Renal cortical epithelial cell (primary cell): ENCODE measurements at places on chromosomes 16 and 17. TPM values are rescaled to one million over a fixed set of nuclear protein-coding genes. Genes with fewer than 3 reads are reported as not detected.

GRCh38 chr17:73284906-73285602 lies 23.4 kb upstream of the CPSF4L start:
- no peak for DNase-seq

- no peak for DNase-seq
Observed at GRCh38 chr16:85136213-85136701, 24.0 kb upstream of the CIBAR2 start.

- no peak for DNase-seq
Observed at GRCh38 chr17:9079461-9080103, 58.3 kb downstream of the NTN1 start.

GRCh38 chr17:29682054-29682453 lies 59.3 kb upstream of the CORO6 start:
- no peak for DNase-seq

- no peak for DNase-seq
Observed at GRCh38 chr17:71089431-71089830, 920.1 kb downstream of the KCNJ2 start.

GRCh38 chr17:56146534-56146933 lies 6.7 kb upstream of the ANKFN1 start:
- no peak for DNase-seq

GRCh38 chr16:1189455-1189854 lies 35.6 kb downstream of the TPSG1 start:
- DNase-seq: no peak

DNA sequence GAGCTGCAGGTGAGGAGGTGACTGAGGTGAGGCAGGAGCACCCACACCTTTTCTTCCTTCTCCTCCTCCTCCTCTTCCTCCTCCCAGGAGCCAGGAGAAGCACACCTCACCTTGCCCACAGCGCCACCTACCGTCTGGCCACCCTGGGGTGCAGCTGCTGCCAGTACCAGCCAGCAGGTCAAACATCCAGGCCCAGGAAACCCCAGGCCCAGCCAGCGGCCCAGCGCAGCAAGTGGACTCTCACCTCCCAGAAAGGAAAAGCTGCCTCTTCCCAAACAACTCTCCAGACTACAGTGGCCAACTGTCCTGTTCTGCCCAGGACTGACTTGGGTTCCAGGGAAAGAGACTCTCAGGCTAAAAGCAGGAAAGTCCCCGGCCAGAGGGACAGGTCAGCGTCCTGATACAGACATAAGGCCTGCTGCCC lies 22.7 kb downstream of the PEMT start:
- DNase-seq: no peak

DNA sequence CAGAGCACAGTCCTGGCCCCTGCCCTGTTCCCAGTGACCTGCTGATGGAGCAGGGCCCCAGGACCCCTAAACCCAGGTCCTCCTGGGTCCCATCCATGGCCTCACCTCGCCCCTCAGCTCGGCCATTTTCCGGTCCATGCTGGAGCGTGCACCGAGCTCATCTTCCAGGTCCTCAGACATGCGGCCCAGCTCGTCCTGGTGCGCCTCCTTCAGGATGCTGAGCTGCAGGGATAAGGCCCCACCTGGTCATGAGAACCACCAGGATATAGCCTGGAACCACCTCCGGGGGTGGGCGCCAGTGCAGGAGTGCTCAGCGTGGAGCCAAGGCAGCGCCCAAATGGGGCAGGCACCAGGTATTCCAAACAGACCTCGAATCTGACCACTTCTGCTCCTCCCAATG lies 17.9 kb downstream of the CCDC102A start:
- DNase-seq: no peak

- DNase-seq: peak; percentile 98
Observed at GRCh38 chr17:59845595-59846393, 46.9 kb downstream of the TUBD1 start.

DNA sequence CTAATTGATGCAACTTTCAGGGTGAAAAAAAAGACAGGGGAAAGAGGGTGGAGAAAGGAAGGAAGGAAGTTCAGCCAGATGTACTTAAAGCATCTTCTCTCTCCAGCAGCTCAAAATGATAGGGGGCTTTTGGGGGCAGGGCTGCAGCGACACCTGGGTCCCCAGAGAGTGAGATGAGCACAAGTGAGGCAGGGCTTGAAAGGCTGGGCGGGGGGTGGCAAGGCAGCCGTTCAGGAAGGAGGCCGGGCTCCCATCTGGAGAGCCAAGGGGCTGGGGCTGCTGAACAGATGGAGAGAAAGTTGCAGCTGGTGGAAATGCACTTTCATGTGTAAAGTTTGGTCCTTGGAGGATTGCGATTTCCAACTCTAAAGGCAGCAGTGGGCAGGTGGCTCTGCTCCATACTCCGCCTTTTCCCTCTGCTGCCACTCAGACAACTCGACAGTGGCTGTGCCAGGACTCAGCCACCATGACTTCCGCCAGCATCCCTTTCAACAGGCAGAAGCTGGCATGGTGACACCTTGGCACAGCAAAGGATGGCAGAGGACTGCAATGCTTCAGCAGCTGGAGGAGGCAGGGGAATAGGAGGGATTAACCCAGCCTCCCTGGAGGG lies 7.7 kb downstream of the SLC35B1 start:
- no peak for DNase-seq

- no peak for DNase-seq
Observed at GRCh38 chr16:77788181-77789084, at the start of gene VAT1L. Gene VAT1L (plus strand): TSS chr16:77788564. CDS start chr16:77788683, 119 bp downstream.

DNA sequence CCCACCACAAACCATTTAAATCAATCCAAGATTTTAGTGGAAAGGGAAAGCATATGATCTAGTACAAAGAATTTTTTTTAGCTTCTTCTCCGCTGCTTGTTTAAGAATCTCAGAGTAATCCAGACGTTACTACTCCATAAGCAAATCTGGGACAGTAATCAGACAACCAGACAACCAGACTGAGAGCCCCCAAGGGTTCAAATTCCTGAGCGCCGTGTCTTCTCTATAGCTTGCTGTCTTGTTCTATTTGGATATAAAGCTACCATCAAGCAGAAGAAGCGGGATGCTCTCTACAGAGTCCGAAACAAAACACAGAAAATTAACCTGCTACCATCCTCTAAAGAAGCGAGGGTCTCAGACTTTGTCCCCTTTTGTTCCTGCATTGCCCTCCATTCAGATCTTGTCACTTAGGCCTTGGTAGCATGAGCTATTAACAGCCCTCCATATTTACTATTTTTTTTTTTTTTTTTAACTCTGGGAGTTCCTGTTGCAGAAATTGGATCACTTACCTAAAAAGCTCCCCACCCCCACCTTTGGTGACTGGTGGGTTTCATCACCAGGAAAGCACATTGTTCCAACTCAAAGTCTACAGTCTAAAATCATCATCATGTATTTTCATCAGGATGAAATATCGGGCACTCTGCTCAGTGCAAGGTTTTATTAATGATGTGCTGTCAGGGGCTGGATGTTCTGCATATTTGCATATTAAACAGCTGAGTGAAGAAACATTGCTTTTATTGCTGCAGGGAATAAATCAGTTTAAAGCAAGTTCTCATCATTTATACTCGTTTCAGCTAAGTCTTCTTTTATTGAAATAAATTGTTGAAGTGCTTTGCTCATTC lies 576.7 kb downstream of the WWOX start:
- no peak for DNase-seq

- DNase-seq: no peak
Observed at GRCh38 chr17:64413513-64413912, 22.9 kb upstream of the PECAM1 start.

GRCh38 chr17:58344791-58345157 lies 7.2 kb downstream of the SUPT4H1 start:
- no peak for DNase-seq

DNA sequence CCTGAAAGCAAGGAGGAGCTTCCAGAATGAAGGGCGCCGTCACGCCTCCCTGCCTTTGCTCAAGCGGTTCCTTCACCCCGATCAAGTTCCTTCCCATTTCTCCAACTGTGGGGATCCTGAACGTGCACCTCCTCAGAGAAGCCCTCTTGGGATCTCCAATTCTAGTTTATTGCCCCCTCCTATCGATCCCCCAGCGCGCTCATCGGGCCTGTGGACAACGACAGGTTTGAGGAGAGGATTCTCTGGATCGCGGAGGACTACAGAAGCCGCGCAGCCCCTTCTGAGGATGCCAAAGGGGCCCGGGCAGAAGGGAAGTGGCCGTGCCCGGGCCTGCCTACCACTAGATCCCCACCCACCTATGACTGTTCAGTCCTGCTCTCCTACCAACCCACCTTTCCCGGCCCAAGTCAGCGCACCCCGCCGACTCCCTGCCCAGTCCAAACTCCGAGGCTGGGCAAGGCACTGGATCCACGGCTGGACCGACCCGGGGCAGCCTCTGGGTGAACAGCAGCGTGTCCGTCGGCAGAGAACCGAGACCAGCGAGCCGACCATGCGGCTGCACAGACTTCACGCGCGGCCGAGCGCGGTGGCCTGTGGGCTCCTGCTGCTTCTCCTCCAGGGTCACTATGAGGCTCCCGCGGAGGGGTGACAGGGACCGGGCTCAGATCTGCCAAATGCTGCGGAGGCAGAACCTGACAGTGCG lies 12.8 kb upstream of the CES3 start:
- DNase-seq: no peak

DNA sequence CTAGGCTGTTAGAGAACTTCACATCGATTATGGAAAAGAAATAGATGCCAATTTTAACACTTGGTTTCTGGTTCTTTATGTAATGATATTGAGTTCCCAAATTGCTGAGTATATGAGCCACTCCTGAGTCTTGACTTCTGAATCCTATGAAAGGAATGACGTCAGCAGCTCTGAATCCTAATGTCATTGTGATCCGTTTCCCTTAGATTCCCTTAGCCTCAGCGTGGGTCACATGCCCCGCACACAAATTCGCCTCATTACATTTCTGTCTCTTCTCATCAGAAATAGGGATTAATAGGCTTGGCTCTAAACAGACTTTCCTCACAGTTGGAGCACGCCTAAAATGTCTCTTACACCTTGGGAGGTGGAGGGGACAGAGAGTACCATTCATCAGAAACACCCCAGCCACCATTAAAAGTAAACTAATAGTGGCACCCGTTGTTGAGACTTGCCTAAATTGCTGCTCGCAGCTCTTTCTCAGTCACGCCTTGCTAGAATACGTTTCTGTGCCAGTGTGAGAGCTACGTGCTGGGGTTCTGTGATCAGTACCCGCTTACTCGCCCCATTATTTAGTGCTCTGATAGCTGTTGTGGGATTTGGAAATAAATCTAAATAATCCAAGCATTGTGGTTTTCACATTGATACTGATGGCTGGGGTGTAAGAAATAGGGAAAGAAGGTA lies 7.1 kb downstream of the MRM3 start:
- no peak for DNase-seq

DNA sequence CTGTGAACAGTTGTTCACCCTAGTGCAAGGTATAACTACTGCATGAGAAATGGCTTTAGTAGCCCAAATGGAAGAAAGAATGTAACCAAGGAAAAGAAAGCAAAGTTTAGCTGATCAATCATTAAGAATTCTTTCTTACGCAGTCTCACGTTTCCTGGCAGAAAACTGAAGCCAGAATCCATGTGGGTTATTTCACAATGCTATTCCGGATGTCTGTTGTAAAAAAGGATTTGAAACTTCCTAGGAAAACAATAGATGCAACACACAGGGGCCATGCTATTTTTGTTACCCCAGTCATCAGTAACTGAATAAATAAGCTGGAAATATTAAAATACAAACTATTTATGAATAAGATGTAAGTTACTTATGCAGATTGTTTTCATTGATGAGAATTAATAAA lies 802.5 kb downstream of the CDH8 start:
- DNase-seq: no peak

- DNase-seq: peak; percentile 37
Observed at GRCh38 chr17:30379903-30380381, 1.2 kb downstream of the CPD start.

- DNase-seq: no peak
Observed at GRCh38 chr17:77323413-77324171, 182.8 kb downstream of the SEC14L1 start.

- no peak for DNase-seq
Observed at GRCh38 chr16:70444249-70445063, 5.6 kb upstream of the ST3GAL2 start.

DNA sequence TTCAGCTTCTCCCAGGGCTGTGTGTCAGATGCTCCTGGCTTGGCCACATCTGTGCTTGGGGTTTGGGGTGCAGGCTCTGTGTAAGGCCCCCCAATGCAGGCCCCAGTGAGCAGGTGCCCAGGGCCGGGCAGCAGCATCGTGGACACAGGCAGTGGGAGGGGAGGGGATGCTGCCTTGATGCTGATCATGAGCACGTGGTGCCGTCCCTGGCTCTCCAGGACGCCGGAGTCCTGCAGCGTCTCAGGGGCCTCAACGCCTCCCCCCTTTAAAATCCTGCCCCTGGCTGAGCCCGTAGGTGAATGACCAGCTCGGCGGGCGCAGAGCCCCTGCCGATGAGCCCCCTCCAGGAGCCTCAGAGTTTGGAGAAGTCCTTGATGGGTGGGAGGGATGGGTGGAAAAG lies 9.0 kb downstream of the METRNL start:
- no peak for DNase-seq

DNA sequence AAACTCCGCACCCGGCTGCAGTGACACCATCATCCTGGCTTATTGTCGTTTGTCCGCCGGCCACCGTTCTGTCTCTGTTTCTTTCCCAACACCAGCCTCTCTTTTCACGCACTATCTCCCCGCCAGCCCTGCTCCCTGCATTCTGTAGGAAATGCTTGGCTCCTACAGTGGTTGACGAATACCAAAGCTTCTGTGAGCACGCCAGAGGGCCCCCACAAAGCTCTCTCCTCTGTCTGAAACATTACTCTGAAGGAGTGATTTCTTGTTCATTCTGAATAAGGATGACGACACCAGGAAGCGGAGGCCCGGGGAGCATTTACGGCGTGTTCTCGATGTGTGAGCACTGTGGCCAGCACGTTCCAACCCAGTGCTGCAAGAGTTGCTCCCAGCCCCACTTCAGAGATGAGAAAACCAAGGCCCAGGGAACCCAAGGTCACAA lies 58.8 kb downstream of the ADCY9 start:
- DNase-seq: no peak

GRCh38 chr16:28204204-28204603 lies 7.6 kb downstream of the XPO6 start:
- no peak for DNase-seq

- DNase-seq: no peak
Observed at GRCh38 chr17:79176792-79177601, 102.4 kb downstream of the ENGASE start.

GRCh38 chr17:63961355-63962212 lies 11.1 kb downstream of the SCN4A start:
- peak; percentile 26 for DNase-seq

GRCh38 chr16:3690470-3690928 lies 26.8 kb downstream of the TRAP1 start:
- peak; percentile 80 for DNase-seq

Gene ASPA
- 0.20 and 0.87 TPM in 2 replicates for total RNA-seq

Gene CPNE7
- total RNA-seq: 11.9 and 45.5 TPM in 2 replicates

Gene OR4D1
- total RNA-seq: not detected in 2 replicates

Gene C1QTNF1
- total RNA-seq: 26.1 and 34.9 TPM in 2 replicates

Gene PRRT2
- total RNA-seq: 0.25 and 0.35 TPM in 2 replicates

Gene PRM3
- total RNA-seq: not detected in 2 replicates

Gene PRSS53
- 0.52 and 1.9 TPM in 2 replicates for total RNA-seq

Gene PTX4
- total RNA-seq: not detected in 2 replicates

Gene PIRT
- total RNA-seq: not detected in 2 replicates

Gene NPIPA3
- 0.25 TPM in 1 of 2 replicates, not detected in the other for total RNA-seq

Gene SPNS2
- total RNA-seq: 151 and 225 TPM in 2 replicates

Gene ADAD2
- total RNA-seq: 0.35 TPM in 1 of 2 replicates, not detected in the other

Gene CMTM1
- 2.8 and 6.2 TPM in 2 replicates for total RNA-seq

Gene PIMREG
- total RNA-seq: 0.40 and 17.2 TPM in 2 replicates

Gene SOST
- not detected in 2 replicates for total RNA-seq

Gene RAB34
- total RNA-seq: 131 and 208 TPM in 2 replicates

Gene RDM1
- total RNA-seq: 0.20 and 1.6 TPM in 2 replicates

Gene BICDL2
- 0.30 and 8.3 TPM in 2 replicates for total RNA-seq

Gene CPNE2
- 28.8 and 32.2 TPM in 2 replicates for total RNA-seq

Gene GFAP
- 1.2 and 8.2 TPM in 2 replicates for total RNA-seq
